ENCODE measurements at places on chromosomes 7 and 10.
A peak's percentile ranks its signal among the peaks of the same experiment; 100 is the strongest.

DNA sequence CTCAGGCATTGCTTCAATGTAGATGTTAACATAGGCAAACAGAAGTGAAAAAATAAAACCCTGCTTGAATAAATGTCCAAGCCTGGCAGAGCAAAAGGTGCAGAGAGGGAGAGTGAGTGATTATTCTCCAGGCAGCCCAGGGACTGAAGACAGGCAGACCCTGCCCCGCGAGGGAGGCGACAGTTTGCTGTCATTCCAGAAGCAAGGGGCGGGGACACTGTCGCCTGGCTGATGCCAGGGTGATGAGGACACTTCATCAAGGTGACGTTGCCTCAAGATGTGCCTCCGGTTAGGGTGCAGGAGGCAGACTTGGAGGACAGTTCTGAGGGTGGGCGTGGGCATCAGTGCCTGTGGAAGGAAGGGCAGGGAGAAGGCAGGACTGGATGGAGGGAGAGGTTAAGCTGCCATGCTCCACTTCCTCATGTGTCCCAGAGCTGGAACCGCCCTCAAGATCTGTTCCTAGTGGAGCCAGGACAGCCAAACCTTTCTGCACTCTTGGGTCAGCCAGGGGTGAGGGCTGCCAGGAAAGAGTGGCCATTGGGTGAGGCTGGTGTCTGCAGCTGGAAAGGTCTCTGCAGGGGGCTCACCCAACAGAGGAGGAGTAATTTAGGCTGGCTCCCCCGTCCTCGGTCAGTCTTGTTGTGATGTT is 560.5 kb upstream of the MKI67 start:
- no peak for DNase-seq

DNA sequence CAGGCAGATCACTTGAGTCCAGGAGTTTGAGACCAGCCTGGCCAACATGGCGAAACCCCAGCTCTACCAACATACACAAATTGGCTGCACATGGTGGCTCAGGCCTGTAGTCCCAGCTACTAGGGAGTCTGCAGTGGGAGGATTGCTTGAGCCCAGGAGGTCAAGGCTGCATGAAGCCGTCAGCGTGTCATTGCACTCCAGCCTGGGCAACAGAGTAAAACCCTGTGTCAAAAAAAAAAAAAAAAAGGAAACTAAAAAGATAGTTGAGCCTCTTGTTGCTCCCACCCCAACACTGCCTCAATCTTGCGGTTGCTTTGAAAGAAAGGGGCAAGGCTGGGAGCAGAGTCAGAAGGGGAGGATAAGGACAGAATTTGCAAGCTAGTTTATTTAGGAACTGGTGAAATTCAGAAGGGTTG is 69.9 kb downstream of the SYPL1 start:
- DNase-seq: no peak

- peak; percentile 26 for DNase-seq
Observed at GRCh38 chr7:17299483-17299991, 1.1 kb downstream of the AHR start.

GRCh38 chr10:44297963-44298362 is 86.9 kb downstream of the CXCL12 start:
- no peak for DNase-seq

- no peak for DNase-seq
Observed at GRCh38 chr7:95157381-95157780, 167.0 kb downstream of the PON1 start.

GRCh38 chr7:158322616-158323530 is 264.8 kb downstream of the PTPRN2 start:
- no peak for DNase-seq

Measured in fibroblast of skin of back (primary cell).